Pancreas (tissue), 10 donors: ENCODE measurements at places on chromosomes 3 and 15.

DNA sequence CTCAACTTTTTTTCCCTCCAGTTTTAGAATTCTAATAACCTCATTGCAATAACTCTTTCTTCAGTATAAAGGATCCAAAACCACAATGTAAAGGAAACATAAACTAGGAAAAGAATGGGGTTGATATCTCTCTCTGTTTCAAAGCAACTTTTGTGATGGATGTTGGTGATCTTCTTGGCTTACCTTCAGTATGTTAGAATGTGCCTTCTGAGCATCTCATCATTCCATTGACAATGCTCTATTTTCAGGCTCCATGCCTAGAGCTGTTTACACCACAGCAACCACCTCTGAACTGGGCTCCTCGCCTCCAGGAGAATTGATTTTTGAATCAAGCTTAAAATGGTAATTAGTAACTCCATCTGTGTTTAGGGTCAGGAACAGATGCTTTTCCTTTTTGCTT is 6.6 kb downstream of the NLGN1 start:
- DNase-seq, result no peak

- DNase-seq, result no peak
These were observed 7.2 kb downstream of the CHCHD6 start for GRCh38 chr3:126711121-126711760.

DNA sequence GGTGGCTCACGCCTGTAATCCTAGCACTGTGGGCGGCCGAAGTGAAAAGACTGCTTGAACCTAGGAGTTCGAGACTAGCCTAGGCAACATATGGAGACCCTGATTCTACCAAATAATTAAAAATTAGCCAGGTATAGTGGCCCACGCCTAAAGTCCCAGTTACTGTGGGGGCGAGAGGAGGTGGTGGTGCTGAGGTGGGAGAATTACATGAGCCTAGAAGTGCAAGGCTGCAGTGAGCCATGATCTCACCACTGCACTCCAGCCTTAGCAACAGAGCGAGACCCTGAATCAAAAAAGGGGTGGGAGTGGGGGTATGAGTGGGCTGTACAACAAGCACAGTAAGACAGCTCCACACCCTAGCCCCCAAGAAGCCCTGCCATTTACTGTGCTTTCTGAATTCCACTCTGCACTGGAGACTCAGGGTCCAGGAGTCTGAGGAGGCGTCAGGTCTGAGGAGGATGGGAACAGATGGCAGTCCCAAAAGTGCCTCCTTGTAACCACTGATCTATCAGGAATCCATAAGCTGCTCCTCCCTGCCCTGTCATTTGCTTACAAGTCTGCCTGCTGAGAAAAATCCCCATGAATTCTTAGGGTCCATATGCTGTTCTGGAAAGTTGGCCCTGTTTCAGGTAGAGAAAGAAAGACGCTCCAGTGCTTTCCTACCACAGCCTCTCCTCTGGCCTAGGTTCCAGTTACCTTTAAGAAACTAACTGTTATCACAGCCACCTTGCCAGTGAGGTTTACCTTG is 171.1 kb downstream of the MAGI1 start:
- DNase-seq, result no peak

GRCh38 chr15:63465104-63465503 is 39.3 kb upstream of the USP3 start:
- no peak for DNase-seq
